Sigmoid colon (tissue), 7 donors: ENCODE measurements at places on chromosomes 12 and 14. TPM values are rescaled to one million over a fixed set of nuclear protein-coding genes. Genes with fewer than 3 reads are reported as not detected.
A peak's percentile ranks its signal among the peaks of the same experiment; 100 is the strongest.

The HAL gene
- polyA plus RNA-seq, result under 0.01 TPM

DNA sequence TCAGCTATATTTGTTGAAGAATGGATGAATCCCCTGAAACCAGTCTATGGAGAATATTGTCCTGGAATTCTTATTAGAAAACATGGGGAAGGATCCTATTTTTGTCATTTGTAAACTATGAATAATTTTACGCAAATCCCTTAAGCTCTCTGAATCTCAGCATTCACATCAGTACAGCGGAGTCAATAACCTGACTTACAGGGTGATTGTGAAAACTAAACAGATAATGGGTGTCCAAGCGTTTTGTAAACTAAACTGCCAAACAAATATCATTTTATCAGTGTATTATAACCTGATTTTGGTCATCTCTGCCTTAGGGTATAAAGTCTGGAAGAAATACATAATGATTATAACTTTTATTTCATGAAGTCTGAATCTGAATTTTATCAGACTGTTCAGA lies 10.0 kb downstream of the ART4 start:
- H3K4me1 ChIP-seq, result no peaks in the 10 kb centered on the region
- DNase-seq, result no peak
- no peak overlapping the region for H3K4me3 ChIP-seq
- no peaks in the 10 kb centered on the region for H3K27me3 ChIP-seq
- H3K27ac ChIP-seq, result no peak overlapping the region
- no peaks in the 10 kb centered on the region for H3K36me3 ChIP-seq

DNA sequence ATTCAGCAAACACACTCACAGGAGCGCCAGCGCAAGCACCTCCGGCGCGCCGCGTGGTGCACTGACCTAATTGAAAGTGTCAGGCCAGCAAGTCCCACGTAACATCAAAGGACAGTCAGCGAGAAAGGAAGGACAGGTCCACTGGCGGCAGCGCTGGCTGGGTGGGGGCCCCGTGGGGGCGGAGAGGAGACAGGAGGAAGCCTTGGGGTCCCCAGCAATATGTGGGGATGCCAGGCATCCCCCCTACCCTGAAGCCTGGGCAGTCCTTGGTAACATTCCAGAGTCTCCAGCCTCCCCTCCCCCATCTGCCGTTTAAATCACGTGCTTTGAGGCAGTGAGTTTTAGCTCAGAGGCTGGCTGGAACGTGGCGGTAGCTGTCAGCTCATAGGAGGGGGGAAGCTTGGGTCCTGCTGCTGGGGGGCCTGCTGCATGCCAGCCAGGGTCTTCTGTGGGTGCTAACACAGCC lies 159.2 kb downstream of the CALM1 start:
- H3K27me3 ChIP-seq, result no peaks in the 10 kb centered on the region
- H3K36me3 ChIP-seq, result no peaks in the 10 kb centered on the region
- H3K27ac ChIP-seq, result peak overlapping the region; percentile 73
- peaks cover 62% of the 10 kb centered on the region for H3K4me1 ChIP-seq
- no peak overlapping the region for H3K4me3 ChIP-seq

- no peak for DNase-seq
- H3K36me3 ChIP-seq, result no peaks in the 10 kb centered on the region
- H3K27ac ChIP-seq, result no peak overlapping the region
- no peak overlapping the region for H3K4me3 ChIP-seq
- no peaks in the 10 kb centered on the region for H3K27me3 ChIP-seq
- H3K4me1 ChIP-seq, result no peaks in the 10 kb centered on the region
Observed at GRCh38 chr14:78091361-78091760, 78.8 kb upstream of the NRXN3 start.

The ETV6 gene
- 13.4 TPM for polyA plus RNA-seq

DNA sequence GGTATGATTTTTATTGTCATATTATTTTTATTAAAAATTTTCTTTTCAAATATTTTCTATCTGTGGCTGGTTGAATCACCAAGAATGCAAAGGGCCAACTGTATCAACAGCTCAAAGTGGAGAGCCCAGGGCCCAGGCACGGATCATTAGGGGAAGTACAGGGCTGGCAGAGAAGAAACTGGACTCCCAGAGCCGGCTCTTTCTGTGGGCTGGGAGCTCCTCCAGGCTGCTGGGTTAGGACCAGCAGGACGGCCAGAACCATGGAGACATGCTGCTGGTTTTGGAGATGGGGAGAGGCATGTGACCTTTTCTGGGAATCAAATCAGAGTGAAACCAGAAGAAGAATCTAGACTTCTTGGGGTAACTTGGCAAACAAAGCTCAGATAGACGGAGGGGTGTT lies 220.5 kb downstream of the CACNA1C start:
- no peaks in the 10 kb centered on the region for H3K36me3 ChIP-seq
- H3K27ac ChIP-seq, result peak overlapping the region; percentile 22
- DNase-seq, result peak; percentile 85

The HOXC12 gene
- not detected for polyA plus RNA-seq

GRCh38 chr14:60294411-60295069 lies 45.5 kb downstream of the PPM1A start:
- no peaks in the 10 kb centered on the region for H3K4me1 ChIP-seq
- no peak overlapping the region for H3K27ac ChIP-seq
- peaks cover 5% of the 10 kb centered on the region for H3K36me3 ChIP-seq
- H3K4me3 ChIP-seq, result no peak overlapping the region
- no peak for DNase-seq

The SMCO2 gene
- not detected for polyA plus RNA-seq

- no peaks in the 10 kb centered on the region for H3K36me3 ChIP-seq
- no peak overlapping the region for H3K27ac ChIP-seq
- no peak overlapping the region for H3K4me3 ChIP-seq
- no peaks in the 10 kb centered on the region for H3K27me3 ChIP-seq
Observed at GRCh38 chr14:78325911-78326310, 155.7 kb downstream of the NRXN3 start.
